MV-4-11 (cell line): ENCODE measurements at places on chromosomes 2 and 18.
A peak's percentile ranks its signal among the peaks of the same experiment; 100 is the strongest.

- DNase-seq = no peak
Observed at GRCh38 chr2:181546086-181546485, 88.9 kb downstream of the ITGA4 start.

- no peak for DNase-seq
Observed at GRCh38 chr2:237062585-237062984, 23.1 kb upstream of the COPS8 start.

DNA sequence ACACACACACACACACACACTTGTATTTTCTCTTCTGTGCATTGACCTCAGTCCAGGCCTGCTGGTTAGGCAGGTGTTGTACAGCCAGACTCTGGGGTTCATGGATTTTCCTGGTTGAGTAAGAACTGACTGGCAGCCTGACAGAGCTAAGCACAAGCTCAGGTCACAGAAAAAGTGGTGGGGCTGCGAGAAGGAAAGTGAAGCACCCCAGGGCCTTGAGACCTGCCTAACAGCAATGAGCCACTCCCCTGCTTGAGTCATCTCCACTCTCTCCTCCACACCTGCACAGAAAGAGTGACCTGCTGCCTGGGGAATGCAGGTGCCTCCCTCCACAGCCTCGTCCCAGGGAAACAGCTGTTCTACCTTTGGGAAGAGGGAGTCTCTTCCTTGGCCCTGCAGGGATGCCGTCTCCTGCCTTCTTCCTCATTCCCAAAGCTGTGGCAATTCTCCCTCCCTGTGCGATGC is 91.4 kb upstream of the LGALSL start:
- no peak for DNase-seq

GRCh38 chr2:230949966-230950873 is 25.2 kb upstream of the GPR55 start:
- DNase-seq = no peak

DNA sequence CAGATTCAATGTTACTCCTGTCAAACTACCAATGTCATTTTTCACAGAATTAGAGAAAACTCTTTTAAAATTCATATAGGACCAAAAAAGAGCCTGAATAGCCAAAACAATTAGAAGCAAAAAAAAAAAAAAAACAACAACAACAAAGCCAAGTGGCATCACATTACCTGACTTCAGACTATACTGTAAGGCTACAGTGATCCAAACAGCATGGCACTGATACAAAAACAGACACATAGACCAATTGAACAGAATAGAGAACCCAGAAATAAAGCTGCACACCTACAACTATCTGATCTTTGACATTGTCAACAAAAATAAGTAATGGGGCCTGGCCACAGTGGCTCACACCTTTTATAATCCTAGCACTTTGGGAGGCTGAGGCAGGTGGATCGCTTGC is 53.2 kb downstream of the TAF4B start:
- no peak for DNase-seq

DNA sequence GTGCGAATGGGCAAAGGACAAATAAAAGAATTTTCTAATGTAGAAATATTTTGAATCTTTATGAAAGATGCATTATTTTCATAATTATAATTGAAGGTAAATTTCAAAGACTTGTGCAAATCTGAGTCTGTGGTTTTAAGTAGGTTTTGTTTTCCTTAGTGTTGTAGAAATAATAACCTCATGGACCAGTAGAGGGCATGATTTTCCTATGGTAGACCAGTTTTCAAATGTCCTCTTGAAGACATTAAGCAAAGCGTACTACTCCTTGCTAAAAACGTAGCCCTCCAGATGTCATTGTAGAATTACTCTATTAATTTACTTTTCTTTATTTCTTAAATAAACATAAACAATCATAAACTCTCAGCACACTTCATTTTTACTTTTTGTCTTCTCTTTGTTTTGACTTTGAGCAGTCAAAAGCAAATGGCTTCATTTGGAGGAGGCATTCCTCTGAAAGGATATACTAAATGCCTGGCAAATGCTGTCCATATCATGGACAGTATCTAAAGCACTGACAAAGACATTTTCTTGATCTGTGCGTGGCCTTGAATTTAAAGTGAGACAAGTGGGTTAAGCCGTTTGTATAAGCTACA is 85.8 kb upstream of the FAM237A start:
- peak; percentile 51 for DNase-seq

DNA sequence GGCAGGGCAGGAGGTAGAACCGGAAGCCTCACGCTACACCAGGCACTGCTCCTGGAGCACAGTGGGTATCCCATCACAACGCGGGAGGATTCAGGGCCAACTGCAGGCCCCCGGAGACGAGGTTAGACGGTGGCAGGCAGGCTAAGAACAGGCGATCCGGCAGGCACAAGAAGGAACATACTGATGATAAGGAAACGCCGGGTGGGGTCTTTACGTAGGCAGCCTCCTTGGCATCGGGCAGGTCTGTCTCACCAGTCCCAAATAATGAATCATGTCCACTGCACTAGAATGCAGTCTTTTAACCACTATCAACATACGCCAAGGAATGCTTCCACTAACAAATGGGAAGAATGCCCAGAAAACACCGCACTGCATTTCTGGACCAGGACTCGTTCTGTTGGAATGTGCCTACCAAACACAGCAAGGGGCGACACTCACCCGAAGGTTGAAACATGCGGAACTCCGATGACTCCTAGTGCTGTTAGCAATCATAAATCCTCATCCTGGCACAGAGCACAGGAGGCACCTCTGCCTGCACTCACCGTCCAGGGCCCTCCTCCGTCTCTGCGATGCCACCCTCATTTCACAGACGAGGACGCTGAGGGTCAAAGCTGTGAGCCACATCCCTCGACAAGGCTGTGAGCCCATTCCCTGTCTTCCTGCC is 35.2 kb downstream of the ZNF516 start:
- DNase-seq = no peak

DNA sequence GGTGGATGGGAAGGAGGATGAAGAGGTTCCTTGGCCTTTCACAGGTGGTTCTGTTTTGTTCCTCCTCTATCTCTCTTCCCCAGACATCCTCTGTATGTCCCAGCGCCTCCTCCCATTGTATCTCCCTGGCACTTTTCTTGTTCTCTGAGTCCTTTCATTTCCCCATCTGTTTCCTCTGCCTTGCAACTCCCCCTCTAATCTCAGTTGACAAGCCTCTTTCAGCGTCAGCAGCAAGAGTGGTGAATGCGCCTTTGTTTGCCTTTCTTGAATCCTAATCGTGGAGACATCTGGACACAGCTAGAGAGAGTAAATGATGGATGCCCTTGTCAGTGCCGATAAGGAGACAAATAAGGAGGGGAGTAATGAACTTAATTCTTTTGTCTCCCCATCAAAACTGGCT is 167.0 kb downstream of the NDUFA10 start:
- DNase-seq = peak; percentile 29

GRCh38 chr2:42072349-42073118 is 24.7 kb downstream of the PKDCC start:
- peak; percentile 72 for DNase-seq

DNA sequence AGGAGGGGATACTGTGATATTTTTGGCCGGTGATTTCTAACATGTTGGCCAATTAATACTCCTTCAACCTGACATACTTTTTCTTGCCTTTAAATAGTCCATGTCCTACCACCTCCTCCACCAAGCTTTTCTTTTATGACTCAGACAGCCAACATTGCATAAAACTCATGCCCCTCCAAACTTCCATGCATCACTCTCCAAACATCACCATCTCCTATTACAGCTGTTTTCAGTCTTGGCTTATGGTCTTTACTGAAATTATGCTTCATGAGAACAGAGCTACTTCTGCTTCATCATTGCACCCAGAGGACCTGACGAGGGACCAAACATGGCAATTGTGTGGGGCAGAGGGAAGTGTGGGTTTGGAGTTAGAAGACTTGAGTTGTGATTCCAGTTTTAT is 305.4 kb downstream of the LPIN1 start:
- DNase-seq = no peak
